Dermis microvascular lymphatic vessel endothelial cell (primary cell): ENCODE measurements at places on chromosomes 16 and 17. TPM values are rescaled to one million over a fixed set of nuclear protein-coding genes. Genes with fewer than 3 reads are reported as not detected.

SMIM36 gene
- not detected in 2 replicates for total RNA-seq

DNA sequence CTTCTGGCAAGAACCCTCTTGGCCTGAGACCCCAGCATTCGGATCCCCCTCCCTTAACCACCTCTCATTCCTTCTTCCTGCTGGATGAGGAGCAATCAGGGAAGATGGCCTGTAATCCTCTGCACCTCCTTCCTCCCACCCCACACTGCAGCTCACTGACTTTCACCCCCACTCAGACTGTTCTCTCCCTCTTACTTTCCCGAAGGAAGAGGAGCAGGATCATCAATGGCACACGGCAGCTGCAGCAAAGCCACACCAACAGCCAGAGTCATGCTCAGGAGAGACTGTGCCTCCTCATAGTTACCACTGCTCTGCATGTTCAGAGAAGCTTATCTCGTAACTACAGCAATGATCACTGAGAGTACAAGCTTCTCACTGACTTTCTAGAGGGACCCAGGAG lies 10.1 kb upstream of the TMEM101 start:
- no peak for DNase-seq

DNA sequence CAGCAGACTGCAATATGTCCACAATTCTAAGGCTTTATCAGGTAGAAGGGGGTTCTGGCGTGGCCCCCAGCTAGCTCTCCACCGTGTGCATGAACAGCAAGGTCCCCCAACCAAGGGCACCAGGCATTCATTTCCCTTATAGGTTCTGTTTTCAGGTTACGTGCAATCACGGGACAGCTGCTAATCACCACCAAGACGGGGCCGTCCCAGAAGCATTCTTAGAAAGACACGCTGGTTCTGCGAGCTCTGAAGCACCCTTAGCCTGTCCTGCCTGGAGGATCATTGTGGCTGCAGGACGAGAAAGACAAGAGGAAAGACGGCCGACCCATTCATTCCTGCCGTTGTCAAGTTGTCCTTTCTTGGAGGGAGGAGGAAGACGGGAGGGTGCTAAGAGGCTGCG lies 302.9 kb downstream of the SOX9 start:
- DNase-seq: no peak

YBX2 gene
- 0.25 and 0.26 TPM in 2 replicates for total RNA-seq

BIRC5 gene
- total RNA-seq: 29.3 and 81.4 TPM in 2 replicates

SCNN1G gene
- 0.13 and 0.26 TPM in 2 replicates for total RNA-seq

GRCh38 chr17:2854143-2855055 lies 58.2 kb downstream of the RAP1GAP2 start:
- DNase-seq: no peak
